Fibroblast of lung (primary cell): ENCODE measurements at places on chromosomes 4 and X. TPM values are rescaled to one million over a fixed set of nuclear protein-coding genes. Genes with fewer than 3 reads are reported as not detected.

DNA sequence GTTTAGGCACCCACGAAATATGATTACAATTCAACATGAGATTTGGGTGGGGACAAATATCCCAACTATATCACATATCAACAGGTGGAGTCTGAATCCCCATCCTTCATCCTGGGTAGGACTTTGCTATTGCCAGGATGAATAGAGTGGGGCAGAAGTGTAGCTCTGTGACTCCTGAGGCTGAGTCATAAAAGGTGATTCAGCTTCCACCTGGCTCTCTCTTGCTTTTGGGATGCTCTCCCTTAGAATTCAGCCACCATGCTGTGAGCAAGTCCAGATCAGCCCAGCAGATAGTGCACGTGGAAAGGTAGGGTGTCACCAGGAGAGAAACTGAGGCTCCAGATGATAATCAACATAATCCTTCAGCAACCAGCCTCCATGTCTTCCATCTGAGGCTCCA, 193.8 kb upstream of the BCOR start:
- no peak overlapping the region for H3K27ac ChIP-seq
- H3K4me3 ChIP-seq, result no peak overlapping the region

DNA sequence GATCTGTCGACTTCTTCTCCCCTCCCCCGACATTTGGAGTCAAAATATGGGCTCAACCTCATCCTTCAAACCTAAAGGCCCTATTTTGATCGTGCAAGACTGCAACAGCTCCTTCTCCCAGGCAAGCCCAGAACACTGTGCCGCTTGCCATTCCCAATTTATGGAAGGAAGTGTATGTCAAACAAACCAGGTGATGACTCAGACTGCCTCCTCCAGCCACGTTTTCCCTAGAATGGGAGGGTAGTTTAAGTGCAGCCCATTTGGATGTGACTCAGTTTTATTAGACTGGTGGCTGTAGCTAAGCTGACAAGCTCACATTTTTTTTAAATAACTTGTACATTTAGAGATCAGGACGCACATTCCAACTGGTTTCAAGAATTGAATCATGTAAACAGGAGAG, 570.4 kb upstream of the DIPK2B start:
- peak overlapping the region; percentile 84 for H3K4me3 ChIP-seq
- peak; percentile 95 for DNase-seq
- H3K27me3 ChIP-seq, result no peaks in the 10 kb centered on the region

GRCh38 chr4:122665161-122665929, 44.5 kb upstream of the IL21 start:
- peak; percentile 30 for DNase-seq
- peaks cover 32% of the 10 kb centered on the region for H3K4me1 ChIP-seq
- no peaks in the 10 kb centered on the region for H3K27me3 ChIP-seq
- no peak overlapping the region for H3K27ac ChIP-seq

GRCh38 chrX:51459125-51459524, 37.3 kb downstream of the NUDT11 start:
- H3K36me3 ChIP-seq, result no peaks in the 10 kb centered on the region
- no peak overlapping the region for H3K27ac ChIP-seq
- no peak overlapping the region for H3K4me3 ChIP-seq
- no peaks in the 10 kb centered on the region for H3K4me1 ChIP-seq
- no peaks in the 10 kb centered on the region for H3K27me3 ChIP-seq
- DNase-seq, result peak; percentile 4

GRCh38 chr4:38132107-38132673, 172.0 kb downstream of the PTTG2 start:
- no peaks in the 10 kb centered on the region for H3K27me3 ChIP-seq
- H3K4me3 ChIP-seq, result no peak overlapping the region
- H3K4me1 ChIP-seq, result peaks cover 11% of the 10 kb centered on the region
- H3K27ac ChIP-seq, result peak overlapping the region; percentile 6
- DNase-seq, result peak; percentile 99

DNA sequence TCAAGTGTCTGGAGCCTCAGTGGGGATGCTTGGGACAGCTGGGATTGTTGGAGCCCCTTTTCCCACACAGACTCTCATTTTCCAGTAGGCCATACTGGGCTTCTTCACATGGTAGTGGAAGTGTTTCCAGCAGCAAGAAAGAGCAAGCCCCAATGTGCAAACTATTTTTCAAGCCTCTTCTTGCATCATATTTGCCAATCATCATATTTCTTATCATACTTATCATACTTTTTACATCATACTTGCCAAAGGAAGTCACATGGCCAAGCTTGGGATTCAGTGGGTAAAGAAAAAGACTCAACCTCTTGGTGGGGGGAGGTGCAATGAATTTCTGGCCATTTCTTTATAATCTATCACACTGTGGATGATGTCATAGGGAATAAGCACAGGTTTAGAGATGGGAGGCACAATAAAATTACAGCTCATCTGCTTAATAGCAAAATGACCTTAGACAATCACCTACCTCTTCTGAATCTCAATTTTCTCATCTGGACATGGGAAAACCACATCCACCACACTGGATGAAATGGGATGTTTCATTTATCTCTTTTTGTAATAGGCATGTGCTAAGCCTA, 174.2 kb downstream of the MID1IP1 start:
- H3K27me3 ChIP-seq, result no peaks in the 10 kb centered on the region
- H3K27ac ChIP-seq, result no peak overlapping the region
- no peaks in the 10 kb centered on the region for H3K4me1 ChIP-seq
- H3K4me3 ChIP-seq, result no peak overlapping the region
- DNase-seq, result no peak

DNA sequence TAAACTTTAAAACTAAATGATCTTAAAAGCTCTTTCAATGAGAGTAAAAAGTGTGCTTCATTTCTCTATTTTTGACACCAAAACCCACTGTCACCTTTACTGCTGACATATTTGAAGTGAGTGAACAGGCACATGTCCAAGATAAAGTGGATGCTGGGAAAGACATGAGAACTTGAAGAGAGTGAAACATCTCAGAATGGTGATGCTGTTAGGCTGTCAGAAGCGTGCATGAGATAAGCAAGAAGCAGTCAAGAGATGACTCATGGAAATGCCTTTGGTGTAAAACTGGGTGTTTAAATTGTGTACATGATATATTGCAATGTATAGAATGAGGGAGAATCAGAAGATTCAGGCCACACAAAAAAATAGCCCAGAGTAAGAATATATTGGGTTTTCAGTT, 21.8 kb upstream of the GBA3 start:
- no peaks in the 10 kb centered on the region for H3K4me1 ChIP-seq
- peak; percentile 23 for DNase-seq
- H3K4me3 ChIP-seq, result no peak overlapping the region
- no peak overlapping the region for H3K27ac ChIP-seq
- H3K27me3 ChIP-seq, result no peaks in the 10 kb centered on the region

GRCh38 chrX:133235830-133236229, 17.7 kb upstream of the TFDP3 start:
- no peaks in the 10 kb centered on the region for H3K4me1 ChIP-seq
- H3K27ac ChIP-seq, result no peak overlapping the region
- H3K36me3 ChIP-seq, result no peaks in the 10 kb centered on the region
- DNase-seq, result no peak

- no peaks in the 10 kb centered on the region for H3K27me3 ChIP-seq
- no peaks in the 10 kb centered on the region for H3K36me3 ChIP-seq
- no peak overlapping the region for H3K27ac ChIP-seq
- DNase-seq, result no peak
- H3K4me1 ChIP-seq, result no peaks in the 10 kb centered on the region
These were observed 544.7 kb upstream of the NR3C2 start for GRCh38 chr4:148986951-148987350.

- DNase-seq, result no peak
- no peaks in the 10 kb centered on the region for H3K4me1 ChIP-seq
- no peak overlapping the region for H3K4me3 ChIP-seq
- no peaks in the 10 kb centered on the region for H3K36me3 ChIP-seq
These were observed 156.7 kb downstream of the DCAF12L1 start for GRCh38 chrX:126395909-126396308.

- DNase-seq, result no peak
- H3K36me3 ChIP-seq, result no peaks in the 10 kb centered on the region
- H3K27ac ChIP-seq, result no peak overlapping the region
- no peaks in the 10 kb centered on the region for H3K4me1 ChIP-seq
- H3K27me3 ChIP-seq, result no peaks in the 10 kb centered on the region
- H3K4me3 ChIP-seq, result no peak overlapping the region
These were observed 57.5 kb upstream of the WDR1 start for GRCh38 chr4:10173754-10174749.

GRCh38 chr4:121375262-121375661, 5.6 kb downstream of the QRFPR start:
- peak; percentile 55 for DNase-seq
- no peaks in the 10 kb centered on the region for H3K36me3 ChIP-seq
- H3K27me3 ChIP-seq, result peaks cover 12% of the 10 kb centered on the region
- H3K4me3 ChIP-seq, result no peak overlapping the region

GRCh38 chr4:85995361-85995760, 364.5 kb downstream of the MAPK10 start:
- no peaks in the 10 kb centered on the region for H3K36me3 ChIP-seq
- H3K27ac ChIP-seq, result no peak overlapping the region
- no peaks in the 10 kb centered on the region for H3K27me3 ChIP-seq
- no peak overlapping the region for H3K4me3 ChIP-seq

- no peaks in the 10 kb centered on the region for H3K4me1 ChIP-seq
- H3K4me3 ChIP-seq, result no peak overlapping the region
- H3K27ac ChIP-seq, result no peak overlapping the region
These were observed 179.6 kb downstream of the CCNG2 start for GRCh38 chr4:77336411-77337142.

DNA sequence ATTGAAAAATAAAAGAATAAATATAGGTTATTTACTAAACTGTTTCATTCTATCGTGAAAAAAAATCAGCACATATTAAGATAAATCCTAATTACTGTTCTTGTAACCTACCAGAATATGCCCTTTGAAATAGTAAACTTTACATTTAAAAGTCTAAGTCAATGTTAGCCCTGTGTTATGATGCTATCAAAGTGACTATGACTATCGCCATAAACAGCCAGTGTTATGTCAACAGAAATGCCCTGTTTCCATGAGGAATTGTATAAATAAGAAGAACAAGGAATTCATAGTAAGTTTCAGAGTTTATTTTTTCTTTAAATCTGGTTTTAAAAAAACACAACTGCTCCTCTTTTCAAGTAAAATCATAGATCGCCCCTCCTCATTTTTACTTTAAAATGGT, 11.4 kb downstream of the NR3C2 start:
- DNase-seq, result no peak
- no peaks in the 10 kb centered on the region for H3K27me3 ChIP-seq
- no peaks in the 10 kb centered on the region for H3K36me3 ChIP-seq
- no peaks in the 10 kb centered on the region for H3K4me1 ChIP-seq
- no peak overlapping the region for H3K27ac ChIP-seq
- H3K4me3 ChIP-seq, result no peak overlapping the region

- no peaks in the 10 kb centered on the region for H3K36me3 ChIP-seq
- H3K4me1 ChIP-seq, result no peaks in the 10 kb centered on the region
- no peak for DNase-seq
- no peak overlapping the region for H3K4me3 ChIP-seq
These were observed 397.8 kb upstream of the GALNT7 start for GRCh38 chr4:172770787-172771186.

DNA sequence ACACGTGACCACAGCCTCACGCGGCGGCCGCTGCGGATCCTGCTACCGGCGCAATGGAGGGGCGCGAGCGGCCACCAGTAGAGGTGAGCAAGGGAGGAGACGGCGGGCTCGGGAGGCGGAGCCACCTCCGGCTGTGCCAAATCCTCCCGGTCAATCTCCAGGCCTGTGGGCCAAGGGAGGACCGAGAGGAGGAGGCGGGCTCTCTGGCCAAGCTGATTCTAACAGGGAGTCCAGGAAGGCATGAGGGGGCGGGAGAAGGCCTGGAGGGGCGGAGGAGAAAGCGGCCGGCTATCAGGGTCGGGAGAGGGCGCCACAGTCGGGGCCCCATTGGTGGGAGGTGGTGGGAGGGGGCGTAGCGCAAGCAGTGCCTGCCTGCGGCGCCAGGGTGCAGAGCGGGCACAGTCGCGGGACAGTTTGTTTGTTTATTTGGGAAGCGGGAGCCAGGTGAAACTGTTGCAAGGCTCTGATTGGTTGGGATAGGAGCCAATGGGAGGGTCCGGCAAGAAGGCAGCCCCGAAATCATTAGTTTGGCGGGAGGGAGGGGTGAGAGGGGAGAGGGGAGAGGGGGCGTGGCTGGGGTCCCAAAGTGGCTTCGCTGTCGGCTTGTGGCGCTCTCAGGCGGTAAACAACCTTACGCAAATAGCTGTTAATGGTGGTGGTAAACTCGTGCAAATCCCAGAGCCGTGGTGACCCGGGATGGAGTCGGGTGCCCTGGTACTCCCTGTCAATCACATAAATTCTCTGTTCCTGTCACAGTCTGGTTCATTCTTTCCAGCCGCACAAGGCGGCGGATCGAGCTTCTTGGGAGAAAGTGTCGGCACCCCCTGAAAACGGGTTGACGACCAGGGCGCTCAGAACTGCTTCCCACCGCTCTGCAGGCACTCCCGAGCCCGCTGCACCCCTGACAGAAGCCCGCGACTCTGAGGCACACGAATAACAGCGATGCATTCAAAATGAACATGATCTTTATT, at the start of gene IRS4:
TSS of gene IRS4 (minus strand) at position 55 of the 971 bp plus-strand sequence.
- H3K36me3 ChIP-seq, result no peaks in the 10 kb centered on the region
- H3K27ac ChIP-seq, result no peak within 1 kb of the TSS
- H3K27me3 ChIP-seq, result peaks cover 8% of the 10 kb centered on the region
- DNase-seq, result peak; percentile 8
- H3K4me3 ChIP-seq, result no peak within 1 kb of the TSS

- no peaks in the 10 kb centered on the region for H3K27me3 ChIP-seq
- peaks cover 2% of the 10 kb centered on the region for H3K4me1 ChIP-seq
- H3K27ac ChIP-seq, result no peak overlapping the region
- DNase-seq, result peak; percentile 73
- no peaks in the 10 kb centered on the region for H3K36me3 ChIP-seq
- no peak overlapping the region for H3K4me3 ChIP-seq
These were observed 219.2 kb upstream of the FAT1 start for GRCh38 chr4:186942758-186943377.

- no peak overlapping the region for H3K27ac ChIP-seq
- no peaks in the 10 kb centered on the region for H3K4me1 ChIP-seq
- H3K36me3 ChIP-seq, result no peaks in the 10 kb centered on the region
These were observed 315.2 kb upstream of the SLIT2 start for GRCh38 chr4:19936476-19936875.

GRCh38 chr4:57081651-57082621, 28.2 kb downstream of the IGFBP7 start:
- H3K4me1 ChIP-seq, result peaks cover 12% of the 10 kb centered on the region
- H3K27me3 ChIP-seq, result no peaks in the 10 kb centered on the region
- H3K27ac ChIP-seq, result peak overlapping the region; percentile 67
- H3K4me3 ChIP-seq, result no peak overlapping the region

- H3K4me3 ChIP-seq, result no peak overlapping the region
- H3K36me3 ChIP-seq, result no peaks in the 10 kb centered on the region
- H3K27me3 ChIP-seq, result no peaks in the 10 kb centered on the region
- DNase-seq, result no peak
- H3K27ac ChIP-seq, result no peak overlapping the region
These were observed 141.8 kb downstream of the MXRA5 start for GRCh38 chrX:3204606-3205005.

Gene POLN
- 4.9 and 5.6 TPM in 2 replicates for total RNA-seq

Gene DTHD1
- total RNA-seq, result not detected in 2 replicates

Gene F8
- total RNA-seq, result 5.4 and 7.9 TPM in 2 replicates

Gene SSX2
- total RNA-seq, result not detected in 2 replicates

Gene GAGE10
- not detected in 2 replicates for total RNA-seq

Gene HSFX4
- total RNA-seq, result not detected in 2 replicates

Gene SLC7A11
- 46.0 and 74.8 TPM in 2 replicates for total RNA-seq

Gene PCYT1B
- total RNA-seq, result 0.17 and 0.51 TPM in 2 replicates
